Activated naive CD4-positive, alpha-beta T cell treated with anti-CD3 and anti-CD28 coated beads, Interleukin-2, amount 10 ng/mL, durations not matched to agents 7 days and 5 days (primary cell): ENCODE measurements at places on chromosomes 13 and 19.
A peak's percentile ranks its signal among the peaks of the same experiment; 100 is the strongest.

GRCh38 chr13:91245288-91245687 is 102.2 kb upstream of the MIR17HG start:
- DNase-seq, result no peak

DNA sequence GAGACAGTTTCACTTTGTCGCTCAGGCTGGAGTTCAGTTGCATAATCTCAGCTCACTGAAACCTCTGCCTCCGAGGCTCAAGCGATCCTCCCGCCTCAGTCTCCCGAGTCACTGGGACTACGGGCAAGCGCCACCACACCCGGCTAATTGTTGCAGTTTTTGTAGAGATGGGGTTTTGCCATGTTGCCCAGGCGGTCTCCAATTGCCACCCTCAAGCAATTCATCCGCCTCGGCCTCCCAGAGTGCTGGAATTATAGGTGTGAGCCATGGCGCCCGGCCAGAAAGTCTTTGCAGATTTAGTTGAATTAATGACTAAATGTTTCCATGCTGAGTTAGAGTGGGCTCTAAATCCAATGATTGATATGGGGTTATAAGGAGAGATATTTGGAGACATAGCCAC is 4.5 kb upstream of the CADM4 start:
- no peak for DNase-seq

DNA sequence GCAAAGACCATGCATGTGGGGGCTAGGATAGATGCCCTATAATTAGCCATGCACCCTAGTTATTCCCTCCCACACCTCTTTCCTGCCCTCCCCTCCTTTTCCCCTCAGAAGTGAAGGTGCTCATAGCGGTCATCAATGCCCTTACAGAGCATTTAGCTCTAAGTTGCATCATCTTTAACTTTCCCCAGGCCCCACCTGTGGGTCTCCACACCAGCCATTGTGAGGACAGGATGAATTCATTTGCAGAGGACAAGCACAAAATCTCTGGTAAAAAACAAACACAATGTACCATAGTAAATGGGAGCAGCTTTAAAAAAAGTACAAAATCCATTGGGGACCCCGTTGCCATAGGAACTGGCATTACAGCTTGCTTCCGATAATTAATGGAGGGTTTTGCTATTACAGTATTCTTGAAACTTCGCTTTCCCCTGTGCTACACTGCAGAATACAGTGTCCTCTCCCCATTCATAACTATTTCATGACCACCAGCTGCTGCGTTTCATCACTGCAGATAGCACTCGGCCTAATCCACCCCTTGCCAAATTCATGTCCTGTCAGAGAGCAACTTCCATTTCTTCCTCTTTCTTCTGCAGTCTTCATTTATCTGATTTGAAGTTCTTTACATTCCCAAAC is 110.5 kb downstream of the ZDHHC20 start:
- no peak for DNase-seq

- no peak for DNase-seq
These were observed 28.1 kb upstream of the CCNE1 start for GRCh38 chr19:29783627-29784190.

- peak; percentile 37 for DNase-seq
These were observed 694 bp downstream of the CLN5 start for GRCh38 chr13:76992548-76993001.

DNA sequence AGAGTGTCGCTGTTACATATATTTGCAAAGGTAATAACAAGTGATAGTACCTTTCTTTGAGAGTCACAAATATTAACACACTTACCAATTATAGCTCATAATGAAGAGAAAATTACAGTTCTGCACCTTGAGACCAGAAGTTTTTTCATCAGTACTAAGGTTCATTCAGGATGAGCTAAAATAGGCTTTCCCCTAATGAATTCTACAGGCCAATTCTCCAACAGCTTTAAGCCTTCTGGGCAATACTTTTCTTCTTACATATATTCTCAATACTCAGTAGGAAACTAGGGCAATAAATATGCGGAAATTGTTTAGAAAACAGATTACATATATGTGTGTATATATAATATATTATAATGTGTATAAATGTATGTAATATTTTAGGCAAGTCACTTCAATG is 2672.8 kb upstream of the PCDH20 start:
- DNase-seq, result no peak

- no peak for DNase-seq
These were observed 533 bp downstream of the DKKL1 start for GRCh38 chr19:49364083-49364737.

- no peak for DNase-seq
These were observed 23.1 kb upstream of the CXCL17 start for GRCh38 chr19:42465827-42466280.

DNA sequence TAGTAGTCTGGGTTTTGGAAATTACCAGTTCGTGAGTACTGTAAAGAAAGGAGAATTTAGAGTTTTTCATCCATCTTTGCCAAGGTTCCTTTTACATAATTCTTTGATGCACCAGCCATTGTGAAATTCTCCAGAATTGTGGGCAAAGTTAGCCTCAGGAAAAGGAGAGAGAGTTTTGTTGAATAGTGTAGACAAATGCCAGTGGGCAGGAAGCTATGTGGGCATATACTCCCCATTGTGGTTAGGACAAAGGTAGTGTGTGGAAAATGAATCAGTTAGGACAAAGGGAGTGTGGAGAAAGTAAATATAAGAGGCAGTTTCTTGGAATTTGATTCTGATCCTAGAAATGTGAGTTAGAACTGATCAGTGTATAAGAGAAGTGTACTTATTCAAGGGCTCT is 67.9 kb downstream of the PCCA start:
- DNase-seq, result no peak

- no peak for DNase-seq
These were observed 1.5 kb downstream of the CCDC106 start for GRCh38 chr19:55649268-55650125.

GRCh38 chr19:40221858-40222619 is 3.9 kb upstream of the TTC9B start:
- DNase-seq, result peak; percentile 84

GRCh38 chr13:35477386-35477946 is 977 bp upstream of the MAB21L1 start:
- DNase-seq, result no peak

DNA sequence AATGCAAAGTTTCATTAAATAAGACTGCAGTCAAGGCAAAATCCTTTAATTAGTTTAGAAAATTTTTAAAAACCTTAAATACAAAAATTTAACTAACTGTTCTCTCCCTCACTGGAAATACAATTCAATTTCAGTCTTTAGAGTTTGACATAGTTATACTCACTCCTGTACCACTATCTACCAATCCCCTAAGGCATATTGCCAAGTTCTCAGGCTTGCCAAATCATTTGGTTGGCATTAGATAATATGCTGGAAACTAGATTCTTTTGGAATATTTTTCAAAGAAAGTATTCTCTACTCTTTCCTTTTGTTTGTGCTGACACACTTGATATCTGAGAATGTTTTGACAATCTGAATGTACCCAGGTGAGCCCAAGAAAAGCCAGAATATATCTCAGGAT is 77.2 kb downstream of the TSC22D1 start:
- DNase-seq, result no peak

DNA sequence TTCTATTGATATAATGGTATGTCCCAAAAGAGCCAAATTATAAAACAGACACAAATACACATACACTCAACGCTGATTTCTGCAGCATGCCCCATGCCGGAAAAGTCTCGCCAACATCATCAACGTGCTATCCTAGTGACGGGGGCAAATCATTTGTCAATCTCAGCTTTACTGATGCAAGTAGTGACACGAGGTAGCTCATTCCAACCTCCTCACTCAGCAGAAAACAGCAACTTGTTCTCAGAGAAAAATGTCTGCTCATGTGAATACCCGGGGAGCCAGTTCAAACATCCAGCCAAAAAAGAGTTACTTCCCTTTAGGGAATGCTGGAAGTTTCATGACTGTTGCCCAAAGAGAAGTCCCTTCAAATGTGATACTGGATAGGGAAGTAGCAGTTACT is 46.3 kb downstream of the SOX21 start:
- no peak for DNase-seq

DNA sequence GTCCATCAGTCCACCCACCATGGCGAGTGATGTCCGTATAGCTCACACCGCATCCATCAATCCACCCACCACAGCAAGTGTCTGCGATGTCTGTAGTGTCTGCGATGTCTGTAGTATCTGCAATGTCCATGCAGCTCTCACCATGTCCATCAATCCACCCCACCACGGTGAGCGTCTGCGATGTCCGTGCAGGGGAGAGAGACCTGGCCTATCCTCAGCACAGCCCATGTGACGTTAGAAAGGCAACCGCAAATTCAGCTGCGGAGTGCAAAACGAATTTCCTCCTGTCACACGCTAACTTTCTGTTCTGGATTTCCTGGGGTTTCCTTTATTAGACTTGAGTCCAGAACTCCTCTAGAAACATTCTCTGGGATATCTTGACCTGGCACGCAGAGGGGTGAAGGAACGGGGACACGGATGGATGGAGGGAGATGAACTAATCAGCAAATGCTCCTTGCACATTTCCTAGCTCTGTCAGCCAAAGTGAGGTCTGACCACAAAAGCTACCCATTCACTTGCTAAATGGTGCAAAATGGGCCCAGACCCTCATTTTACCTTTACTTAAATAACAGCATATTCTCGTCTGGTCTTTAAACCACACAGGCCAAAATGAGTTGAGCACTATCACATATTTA is 18.3 kb downstream of the RASA3 start:
- DNase-seq, result no peak

DNA sequence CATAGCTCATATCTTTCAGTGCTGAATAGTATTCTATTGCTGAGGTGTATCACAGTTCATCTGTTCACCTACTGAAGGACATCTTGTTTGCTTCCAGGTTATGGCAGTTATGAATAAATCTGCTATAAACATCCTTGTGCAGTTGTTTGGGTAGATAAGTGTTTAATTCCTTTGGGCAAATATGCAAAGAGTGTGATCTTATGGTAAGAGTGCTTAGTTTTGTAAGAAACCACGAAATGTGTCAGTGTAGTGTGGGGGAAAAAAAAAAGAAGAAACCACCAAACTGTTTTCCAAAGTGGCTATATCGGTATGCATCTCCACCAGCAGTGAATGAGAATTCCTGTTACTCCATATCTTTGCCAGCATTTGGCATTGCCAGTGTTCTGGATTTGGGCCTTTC is 93.3 kb downstream of the PIBF1 start:
- DNase-seq, result no peak

DNA sequence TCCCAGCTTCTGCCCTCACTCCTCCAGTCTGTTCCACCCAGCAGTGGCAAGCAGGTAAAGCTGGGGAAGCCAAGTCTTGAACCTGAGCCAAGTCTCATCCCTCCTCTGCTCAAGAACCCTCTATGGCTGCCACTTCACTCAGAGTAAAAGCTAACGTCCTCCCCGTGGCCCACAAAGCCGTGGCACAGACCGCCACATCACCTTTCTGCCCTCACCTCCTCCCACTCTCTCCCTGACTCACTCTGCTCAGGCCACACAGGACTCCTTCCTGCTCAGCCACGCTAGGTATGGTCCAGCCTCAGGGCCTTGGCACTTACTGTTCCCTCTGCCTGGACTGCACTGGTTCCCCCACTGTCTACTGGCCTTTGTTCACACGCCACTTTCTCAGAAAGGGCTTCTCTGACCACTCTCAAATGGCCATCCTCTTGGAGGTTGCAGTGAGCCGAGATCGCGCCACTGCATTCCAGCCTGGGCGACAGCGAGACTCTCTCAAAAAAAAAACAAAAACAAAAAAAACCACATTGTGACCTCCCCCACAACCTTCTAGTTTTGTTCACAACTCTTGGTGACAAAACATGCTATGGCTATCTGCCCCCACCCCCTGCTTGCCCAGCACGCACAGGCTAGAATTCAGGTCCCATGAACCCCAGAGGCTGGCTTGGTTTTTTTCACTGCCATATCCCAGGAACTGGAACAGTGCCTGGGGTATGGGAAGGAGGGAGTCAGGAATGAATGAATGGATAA is 15.8 kb downstream of the NDUFB7 start:
- DNase-seq, result no peak

- DNase-seq, result peak; percentile 77
These were observed 106.8 kb upstream of the SPATA13 start for GRCh38 chr13:24053519-24054251.

DNA sequence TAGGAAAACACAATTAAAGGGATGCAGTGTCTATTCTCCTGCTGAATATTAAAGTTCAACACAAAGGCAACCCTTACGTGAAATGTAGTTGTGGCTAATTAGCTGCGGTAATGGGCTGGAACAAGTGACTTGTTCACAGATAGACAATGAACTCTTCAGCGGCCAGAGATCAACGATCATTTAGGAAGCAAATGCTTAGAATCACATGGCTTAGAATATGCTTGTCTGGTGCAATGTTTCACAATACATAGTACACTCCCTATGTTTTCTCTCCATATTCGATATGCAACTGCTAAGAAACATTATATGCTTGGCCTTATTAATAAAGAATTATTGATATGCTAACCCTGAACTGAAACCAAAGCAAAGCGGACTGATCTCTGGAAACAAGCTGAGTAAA is 25.7 kb upstream of the MTUS2 start:
- no peak for DNase-seq

GRCh38 chr13:62119739-62120700 is 704.4 kb upstream of the PCDH20 start:
- DNase-seq, result no peak

DNA sequence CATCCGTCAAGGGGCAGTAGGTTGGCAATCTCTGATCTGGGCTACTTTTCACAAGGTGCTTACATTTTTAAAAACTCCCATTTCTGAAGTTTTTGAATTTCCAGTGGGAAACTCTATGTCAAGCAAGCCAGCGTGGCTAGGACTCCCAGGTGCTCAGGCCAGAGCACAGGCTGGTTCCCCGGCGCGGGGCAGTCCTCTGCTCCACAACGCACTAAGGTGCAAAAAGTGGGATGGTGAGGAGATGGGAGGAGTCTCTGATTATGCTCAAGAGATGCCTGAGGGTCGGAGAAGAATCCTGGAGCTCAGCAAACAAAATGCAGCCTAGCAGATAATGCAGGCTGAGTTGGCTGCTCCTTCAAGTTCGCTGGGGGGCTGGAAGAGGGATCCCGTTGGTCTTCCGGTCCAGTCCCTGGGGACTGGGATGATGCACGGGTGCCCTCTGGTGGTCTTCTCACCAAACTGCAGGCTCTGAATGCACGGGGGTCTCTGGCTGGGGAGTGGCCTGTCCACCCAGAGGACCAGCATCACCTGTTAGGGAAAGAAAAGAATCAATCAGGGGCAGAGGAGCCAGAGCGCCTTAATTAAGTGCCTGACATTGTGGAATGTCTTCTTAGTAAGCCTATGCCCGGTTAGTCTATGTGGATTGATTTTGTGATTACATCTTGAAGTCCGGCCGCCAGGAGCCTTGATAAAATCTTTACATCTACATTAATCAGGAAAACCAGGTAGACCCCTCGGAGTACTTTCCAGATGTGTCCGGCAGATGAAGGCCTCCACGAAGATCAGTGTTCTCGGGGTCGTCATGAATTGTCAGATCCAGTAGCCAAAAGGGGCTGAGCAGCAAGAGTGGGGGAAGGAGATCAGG is 244.4 kb upstream of the MAB21L1 start:
- peak; percentile 51 for DNase-seq

DNA sequence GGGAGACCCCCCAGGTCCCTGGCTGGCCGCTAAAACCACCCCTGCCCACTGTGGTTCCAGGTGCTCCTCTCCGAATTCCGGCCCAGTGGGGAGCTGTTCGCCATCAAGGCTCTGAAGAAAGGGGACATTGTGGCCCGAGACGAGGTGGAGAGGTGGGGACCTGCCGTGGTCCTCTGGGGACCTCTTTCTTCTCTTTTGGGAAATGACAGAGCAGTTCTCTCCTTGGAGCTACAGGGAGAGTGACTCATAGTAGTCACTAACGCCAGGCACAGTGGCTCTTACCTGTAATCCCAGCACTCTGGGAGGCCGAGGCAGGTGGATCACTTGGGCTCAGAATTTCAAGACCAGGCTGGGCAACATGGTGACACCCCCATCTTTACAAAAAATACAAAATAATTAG is 7.3 kb downstream of the PTGER1 start:
- DNase-seq, result no peak
